ENCODE measurements at places on chromosomes 7 and 10.

GRCh38 chr10:43225004-43225786, 41.7 kb downstream of the RASGEF1A start:
- DNase-seq, result no peak

GRCh38 chr10:127203067-127203466, 6.7 kb upstream of the INSYN2A start:
- no peak for DNase-seq

- no peak for DNase-seq
Measured at GRCh38 chr7:155560982-155561686, 14.8 kb upstream of the CNPY1 start.

GRCh38 chr7:77199013-77199966, at the start of gene FGL2:
Gene FGL2, minus strand, starts transcription at chr7:77199819. Its CDS starts 26 bp downstream, at chr7:77199793.
- DNase-seq, result no peak

DNA sequence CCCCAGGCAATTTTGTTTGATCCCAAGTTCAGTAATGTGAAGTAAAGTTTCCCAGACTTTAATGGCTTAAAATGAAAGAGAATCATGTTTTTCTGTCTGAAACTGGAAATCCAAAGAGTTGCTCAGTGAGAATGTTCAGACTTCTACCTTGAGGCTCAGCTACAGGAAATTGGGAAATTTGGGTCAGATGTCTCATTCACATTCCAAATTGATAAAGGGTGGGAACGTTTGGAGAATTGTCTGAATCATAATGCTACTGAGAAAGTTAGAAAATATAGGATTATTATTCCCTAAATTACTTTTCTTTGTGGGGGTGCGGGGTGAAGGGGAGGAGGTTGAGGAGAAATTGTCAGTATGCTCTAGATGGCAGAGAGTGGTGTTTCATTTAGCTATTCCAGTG, 773.9 kb downstream of the LRMDA start:
- DNase-seq, result no peak

DNA sequence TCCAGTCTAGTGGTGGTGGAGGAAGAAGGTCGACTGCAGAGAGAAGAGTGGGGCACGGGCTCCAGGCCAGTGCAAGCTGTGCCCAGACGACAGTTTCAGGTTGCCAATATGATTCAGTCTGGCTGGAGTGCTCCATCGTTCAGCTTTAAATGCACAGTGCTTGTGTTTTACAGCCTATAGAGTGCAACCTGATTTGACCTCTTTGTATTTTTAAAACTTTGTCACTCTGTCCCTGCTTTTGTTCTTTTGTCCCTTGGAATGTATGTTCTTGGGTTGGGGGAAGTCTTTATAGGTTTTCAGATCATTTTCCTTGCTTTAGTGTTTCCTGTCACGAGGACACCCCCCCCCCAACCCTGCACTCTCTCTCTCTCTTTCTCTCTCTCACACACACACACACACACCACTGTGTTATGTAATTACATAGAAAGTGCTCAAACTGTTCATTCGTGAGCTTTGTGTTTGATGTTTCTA, 198.0 kb downstream of the CAMK1D start:
- no peak for DNase-seq

- DNase-seq, result no peak
Measured at GRCh38 chr10:102776779-102777456, 33.2 kb downstream of the WBP1L start.

DNA sequence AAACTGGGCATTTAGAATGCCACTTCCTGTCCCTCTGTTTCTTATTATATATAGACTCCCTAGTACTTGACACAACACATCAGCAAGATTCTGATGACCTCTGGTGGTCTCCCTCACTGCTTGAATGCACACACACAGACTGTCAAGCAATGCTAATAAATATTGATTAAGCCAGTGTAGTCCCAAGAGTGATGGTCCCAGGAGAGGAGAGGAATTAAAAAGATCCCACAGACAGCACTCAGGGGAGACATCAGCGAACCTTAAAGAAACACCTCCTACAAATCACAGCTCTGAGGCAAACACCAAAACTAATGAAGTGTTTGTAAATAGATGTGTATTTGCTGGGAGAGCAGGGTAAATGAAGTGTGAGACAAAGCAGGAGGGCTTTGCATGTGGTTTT, 1291.2 kb downstream of the XPNPEP1 start:
- DNase-seq, result no peak

DNA sequence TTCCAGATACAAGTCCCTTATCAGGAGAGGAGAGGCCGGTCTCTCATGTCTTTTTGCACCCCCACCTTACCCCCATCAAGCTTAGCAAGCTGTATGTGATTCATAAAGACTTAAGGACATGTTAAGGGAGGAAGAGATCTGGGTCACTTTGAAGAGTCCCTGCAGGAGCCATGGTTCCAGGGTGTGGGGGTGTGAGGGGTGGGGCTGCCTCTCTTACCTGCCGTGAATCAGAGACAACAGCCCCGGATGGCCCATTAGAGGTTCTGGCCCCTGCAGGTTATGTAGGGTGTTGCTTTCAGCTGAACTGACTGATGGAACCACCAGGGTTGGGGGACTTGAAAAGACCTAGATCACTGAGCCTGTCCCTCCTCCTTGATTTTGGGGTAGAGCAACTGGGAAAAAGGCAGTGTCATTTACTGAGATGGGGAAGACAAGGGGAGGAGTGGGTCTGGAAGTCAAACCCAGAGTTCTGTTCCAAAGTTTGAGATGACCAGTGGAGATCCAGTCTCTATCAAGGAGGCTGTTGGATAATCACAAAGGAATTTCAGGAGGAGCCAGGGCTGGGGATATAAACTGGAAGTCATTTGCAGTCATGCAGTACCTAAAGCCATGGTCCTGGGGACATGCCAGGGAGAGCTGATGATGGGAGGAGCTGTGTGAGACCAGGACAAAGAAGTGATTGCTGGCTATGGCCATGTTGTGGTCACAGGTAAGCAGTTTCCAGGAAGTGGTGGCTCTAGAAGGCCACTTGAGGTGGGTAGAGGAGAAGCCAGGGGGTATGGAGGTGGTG, 23.1 kb downstream of the ADAMTS14 start:
- no peak for DNase-seq

Data from NCI-H1930 (cell line).